ENCODE measurements at places on chromosomes 7 and 10.

- no peak for DNase-seq
Observed at GRCh38 chr10:104548090-104548489, 93.0 kb upstream of the SORCS3 start.

- DNase-seq, result no peak
Observed at GRCh38 chr7:136588216-136588615, 280.2 kb upstream of the CHRM2 start.

- DNase-seq, result no peak
Observed at GRCh38 chr7:27693794-27694193, 31.1 kb upstream of the HIBADH start.

GRCh38 chr7:150820148-150820547, 19.6 kb downstream of the TMEM176A start:
- DNase-seq, result no peak

GRCh38 chr10:32132357-32132946, 76.2 kb upstream of the KIF5B start:
- DNase-seq, result no peak

GRCh38 chr10:38038107-38038931, 27.8 kb downstream of the ZNF33A start:
- DNase-seq, result no peak

GRCh38 chr7:20438694-20439376, 108.1 kb downstream of the ITGB8 start:
- DNase-seq, result no peak

- DNase-seq, result no peak
Observed at GRCh38 chr7:135855846-135856245, 107.2 kb upstream of the FAM180A start.

- peak; percentile 79 for DNase-seq
Observed at GRCh38 chr7:129825209-129825970, 127.4 kb downstream of the UBE2H start.

All from DMS79 (cell line).